ENCODE measurements at places on chromosomes 6 and 20.

DNA sequence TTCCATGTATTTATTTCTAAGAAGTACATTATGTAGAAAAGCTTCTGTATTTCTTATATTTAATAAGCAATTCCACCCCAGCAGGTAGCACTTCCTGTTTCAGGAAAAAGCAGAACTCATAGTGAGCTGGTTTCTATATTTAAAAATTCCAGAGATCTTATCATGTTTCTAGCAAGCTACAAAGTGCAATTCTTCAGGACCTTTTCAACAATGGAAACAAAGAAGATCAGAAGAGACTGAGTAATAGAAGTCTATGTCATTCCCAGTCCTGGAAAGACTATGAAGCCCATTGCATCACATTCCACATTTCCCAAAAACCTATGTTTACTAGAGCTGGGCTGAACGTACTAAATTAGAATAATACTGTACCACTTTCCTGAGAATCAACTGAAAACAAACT is 302.6 kb upstream of the NRSN1 start:
- DNase-seq = no peak

GRCh38 chr6:2658788-2659187 is 91.9 kb downstream of the MYLK4 start:
- no peak for DNase-seq

- no peak for DNase-seq
These were observed 100.8 kb upstream of the CITED2 start for GRCh38 chr6:139475241-139475640.

DNA sequence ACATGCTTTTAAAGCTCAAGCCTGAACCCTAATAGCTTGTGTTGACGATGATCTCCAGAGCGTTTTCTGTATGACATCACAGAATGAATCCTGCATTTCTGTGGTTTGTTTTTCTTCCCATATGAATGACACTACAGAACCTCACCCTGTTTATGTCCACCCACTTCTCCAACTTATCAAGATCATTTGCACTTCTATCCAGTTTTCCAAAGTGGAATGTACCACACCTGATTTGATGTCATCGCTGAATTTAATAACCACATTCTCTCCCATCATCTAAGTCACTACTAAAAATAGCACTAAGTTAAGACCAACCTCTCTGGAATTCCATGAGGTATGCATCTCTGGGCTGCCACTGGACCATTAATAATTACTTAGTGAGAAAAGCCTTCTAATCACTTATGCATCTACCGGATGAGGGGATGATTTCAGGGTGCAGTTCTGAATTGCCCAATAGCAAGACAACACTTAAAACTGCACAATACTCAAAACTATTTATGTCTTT is 33.3 kb upstream of the CITED2 start:
- DNase-seq = peak; percentile 100

DNA sequence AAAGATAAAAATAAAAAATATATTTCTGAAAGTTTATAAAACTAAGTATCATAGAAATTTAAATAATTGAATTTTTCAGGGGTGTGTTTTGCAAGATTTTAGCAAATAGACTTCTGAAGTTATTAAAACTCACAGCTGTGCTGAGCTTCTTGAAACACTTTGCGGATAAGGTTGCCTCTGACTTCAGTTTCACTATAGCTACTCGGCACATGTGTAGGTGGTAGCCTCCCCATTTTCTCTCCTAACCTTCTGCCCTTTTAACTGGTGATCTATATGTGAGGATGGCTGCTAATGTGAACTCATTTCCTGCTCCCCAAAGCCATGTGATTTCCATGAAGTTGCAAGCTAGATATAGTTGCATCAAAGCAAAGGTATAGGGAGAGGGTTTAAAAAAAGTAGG is 129.3 kb upstream of the STMND1 start:
- no peak for DNase-seq

GRCh38 chr6:67237277-67237676 is 1397.8 kb upstream of the ADGRB3 start:
- DNase-seq = no peak

Measured in HFFc6 (cell line).